Muscle of arm (tissue), 14 donors: ENCODE measurements at places on chromosomes 12 and 14. TPM values are rescaled to one million over a fixed set of nuclear protein-coding genes. Genes with fewer than 3 reads are reported as not detected.

GRCh38 chr12:68175557-68176061 is 16.1 kb upstream of the IFNG start:
- DNase-seq = no peak

GLS2 gene
- not detected for polyA plus RNA-seq

GALNT9 gene
- 10.6 TPM for polyA plus RNA-seq

SLC4A8 gene
- 1.2 TPM for polyA plus RNA-seq

DNA sequence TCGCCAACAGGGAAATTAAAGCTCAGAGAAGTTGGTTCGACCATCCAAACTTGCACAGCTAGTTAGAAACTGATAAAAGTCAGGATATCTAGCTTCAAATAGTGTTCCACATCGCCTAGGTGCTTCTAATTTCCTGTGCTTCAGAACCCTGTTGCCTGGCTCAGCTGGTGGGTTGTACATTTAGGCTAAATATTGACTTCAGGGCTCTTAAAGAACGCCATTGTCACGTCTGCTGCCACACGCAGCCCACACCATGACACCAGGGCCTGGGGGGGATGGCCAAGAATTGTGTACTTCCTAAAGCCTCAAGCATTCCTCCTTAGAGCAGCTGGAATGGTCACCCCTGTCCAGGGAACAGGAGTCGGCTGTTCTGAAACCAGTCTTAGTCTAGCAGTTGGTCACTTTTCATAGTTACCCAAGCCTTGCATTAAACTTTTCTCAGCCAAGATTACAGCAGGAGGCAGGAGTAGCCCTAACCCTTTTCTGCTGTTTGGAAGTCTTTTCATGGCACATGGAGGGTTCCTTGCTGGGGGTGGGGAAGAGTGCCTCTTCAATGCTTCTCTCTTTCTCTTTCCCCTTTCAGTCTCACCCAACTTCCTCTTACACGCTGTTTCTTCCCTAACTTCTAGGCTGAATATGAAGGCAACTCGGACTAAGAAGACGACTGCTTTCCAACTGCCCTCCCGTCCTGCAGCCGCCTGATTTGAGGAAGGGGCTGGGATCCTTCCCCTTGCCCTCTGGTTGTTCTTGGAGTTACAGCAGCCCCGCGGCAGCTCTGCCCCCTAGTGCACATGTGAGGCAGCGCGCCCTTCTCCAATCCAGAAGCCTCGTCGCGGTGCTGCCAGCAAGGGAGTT is 17.1 kb downstream of the FOS start:
- peak; percentile 83 for DNase-seq

- DNase-seq = peak; percentile 92
Measured at GRCh38 chr14:22986508-22987054, 4.2 kb upstream of the AJUBA start.
